ENCODE measurements at places on chromosomes 13 and 19. TPM values are rescaled to one million over a fixed set of nuclear protein-coding genes. Genes with fewer than 3 reads are reported as not detected.

OSCAR gene
- 0.17 TPM for total RNA-seq

ATXN8OS gene
- not detected for total RNA-seq

DNA sequence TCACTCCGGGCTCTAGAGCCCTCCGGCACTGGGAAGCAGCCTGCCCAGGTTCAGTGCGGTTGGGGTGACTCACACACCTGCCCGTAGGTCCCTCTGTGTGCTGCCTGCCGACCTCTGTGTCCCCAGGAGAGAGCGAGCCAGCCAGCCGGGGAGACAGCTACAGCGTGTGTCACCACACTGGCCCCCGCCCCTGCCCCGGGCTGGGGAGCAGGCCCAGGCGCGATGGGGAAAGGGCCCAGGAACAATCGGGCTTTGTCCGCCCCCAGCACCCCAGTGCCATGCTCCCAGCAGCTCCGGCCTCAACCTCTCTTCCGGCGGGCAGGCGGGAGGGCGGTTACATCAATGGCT, at the start of gene KLK6:
KLK6 (minus strand) TSS at position 179 of the 348 bp plus-strand sequence. CDS start 1,487 bp downstream, outside the sequence.
- H3K27ac ChIP-seq, result no peak within 1 kb of the TSS
- no peaks in the 10 kb centered on the region for H3K36me3 ChIP-seq
- no peak within 1 kb of the TSS for H3K4me3 ChIP-seq
- peaks cover 36% of the 10 kb centered on the region for H3K27me3 ChIP-seq
- no peak for DNase-seq

DNA sequence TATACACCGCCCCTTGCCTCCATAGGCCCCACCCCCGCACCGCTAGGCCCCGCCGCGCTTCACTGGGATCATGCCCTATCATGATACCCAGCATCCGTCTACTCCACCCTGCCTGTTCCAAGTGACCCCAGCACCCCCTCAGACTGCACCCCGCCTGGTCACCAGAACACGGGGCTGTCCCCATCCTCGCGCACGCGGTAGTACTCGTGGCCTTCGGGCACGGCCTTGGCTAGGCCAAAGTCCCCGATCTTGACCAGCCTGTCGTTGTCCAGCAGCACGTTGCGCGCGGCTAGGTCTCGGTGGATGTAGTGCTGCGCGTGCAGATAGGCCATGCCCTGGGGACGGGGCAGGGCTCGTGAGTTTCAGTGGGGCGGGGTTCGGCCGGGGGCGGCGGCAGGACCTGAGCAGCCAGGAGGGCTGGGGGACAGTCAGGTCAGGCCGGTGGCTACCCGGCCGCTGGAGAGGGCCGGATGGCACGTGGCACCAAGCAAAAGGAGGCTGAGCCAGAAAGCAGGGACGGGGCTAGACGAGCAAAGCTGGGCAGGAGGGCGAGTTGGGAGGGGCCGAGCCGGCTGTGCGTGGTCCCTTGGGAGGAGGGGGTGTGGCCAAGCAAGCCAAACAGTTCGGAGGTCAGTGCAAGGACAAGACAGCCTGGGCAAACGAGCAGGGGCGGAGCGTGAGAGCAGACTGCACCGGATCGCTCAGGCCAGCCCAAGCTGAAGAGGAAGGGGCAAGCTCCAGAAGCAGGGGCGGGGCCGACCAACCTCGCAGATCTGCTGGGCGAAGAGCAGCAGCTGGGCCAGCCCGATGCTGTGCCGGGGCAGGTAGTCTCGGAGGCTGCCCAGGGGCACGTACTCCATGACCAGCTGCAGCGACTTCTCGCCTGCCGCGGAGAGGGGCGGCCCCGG, 13.6 kb upstream of the ICAM3 start:
- H3K36me3 ChIP-seq, result peaks cover 23% of the 10 kb centered on the region
- DNase-seq, result no peak
- H3K4me1 ChIP-seq, result no peaks in the 10 kb centered on the region
- H3K27me3 ChIP-seq, result no peaks in the 10 kb centered on the region

GRCh38 chr13:46894568-46894967, 2.3 kb downstream of the HTR2A start:
- H3K27ac ChIP-seq, result no peak overlapping the region
- H3K27me3 ChIP-seq, result peaks cover 55% of the 10 kb centered on the region
- peaks cover 12% of the 10 kb centered on the region for H3K4me1 ChIP-seq
- H3K4me3 ChIP-seq, result peak overlapping the region; percentile 15
- no peaks in the 10 kb centered on the region for H3K36me3 ChIP-seq

SLAIN1 gene
- 21.7 TPM for total RNA-seq

Measured in activated naive CD4-positive, alpha-beta T cell treated with anti-CD3 and anti-CD28 coated beads for 36 hours (primary cell).